ENCODE measurements at places on chromosomes 7 and 10. TPM values are rescaled to one million over a fixed set of nuclear protein-coding genes. Genes with fewer than 3 reads are reported as not detected.

The EXOC4 gene
- total RNA-seq, result 23.0 TPM

The SHH gene
- total RNA-seq, result 2.7 TPM

The COPS6 gene
- total RNA-seq, result 206 TPM

The FAM20C gene
- total RNA-seq, result 34.7 TPM

The GNGT1 gene
- not detected for total RNA-seq
